ENCODE measurements at places on chromosomes 1 and 21.

DNA sequence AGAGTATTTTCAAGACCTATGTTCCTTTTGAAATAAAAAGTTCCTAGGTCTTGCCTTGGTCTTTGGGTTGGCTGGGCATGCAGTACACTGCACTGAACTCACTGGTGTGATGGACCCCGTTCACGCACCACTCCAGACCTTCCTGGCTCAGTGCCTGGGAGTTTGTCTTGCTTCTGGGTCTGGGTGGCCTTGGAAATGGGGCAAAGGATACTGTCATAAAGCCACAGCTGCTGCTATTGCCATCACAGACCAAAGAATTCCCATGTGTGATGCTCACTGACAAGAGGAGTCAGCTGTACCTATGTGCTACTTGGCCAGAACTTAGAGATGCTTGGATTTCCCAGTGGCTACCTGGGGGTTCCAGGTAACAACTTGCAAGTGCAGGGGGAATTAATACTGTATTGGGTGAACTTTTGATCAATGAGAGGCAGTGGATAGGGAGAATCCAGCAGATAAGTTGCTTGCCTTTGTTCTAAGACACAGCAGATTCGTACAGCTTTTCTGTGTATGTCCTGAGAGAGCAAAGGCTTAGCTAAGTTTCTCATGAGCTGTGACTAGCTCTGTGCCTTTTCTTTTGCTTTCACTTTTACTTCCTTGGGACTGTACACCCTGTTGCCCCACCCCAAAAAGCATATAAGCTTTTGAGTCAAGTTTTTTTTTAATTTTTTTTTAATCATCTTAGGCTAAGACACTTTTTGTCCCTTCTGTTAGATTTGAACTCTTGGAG, 115.3 kb downstream of the RUNX1 start:
- DNase-seq, result peak; percentile 31

GRCh38 chr21:36999131-36999898, 7.2 kb upstream of the RIPPLY3 start:
- DNase-seq, result no peak

- DNase-seq, result no peak
These were observed 40.0 kb upstream of the CITED4 start for GRCh38 chr1:40901886-40902852.

- no peak for DNase-seq
These were observed 6.2 kb upstream of the B3GALT2 start for GRCh38 chr1:193192586-193192985.

DNA sequence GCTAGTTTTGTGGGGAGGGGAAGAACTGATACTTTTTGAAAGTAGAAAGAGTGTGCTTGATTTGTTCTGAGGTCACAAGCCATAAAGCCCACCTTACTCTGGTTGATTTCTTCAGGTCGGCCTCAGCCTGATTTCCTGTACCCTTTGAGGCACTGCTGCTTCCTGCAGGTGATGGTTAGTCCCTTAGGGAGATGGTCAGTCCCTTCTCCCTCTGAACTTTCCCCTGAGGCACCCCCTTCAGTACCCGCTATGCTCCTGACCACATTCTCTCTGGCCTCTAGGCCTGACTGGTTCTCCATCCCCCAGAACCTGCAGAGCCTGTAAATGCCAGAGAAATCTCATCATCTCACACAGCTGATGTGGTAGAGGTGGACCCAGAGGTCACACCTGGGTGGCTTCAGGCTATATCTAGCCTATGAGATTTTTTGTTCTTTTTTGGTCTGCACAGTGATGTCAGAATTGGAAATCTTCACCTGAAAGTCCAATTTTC, 15.0 kb upstream of the ID3 start:
- DNase-seq, result no peak

GRCh38 chr1:45038240-45038639, 26.2 kb downstream of the UROD start:
- DNase-seq, result no peak

DNA sequence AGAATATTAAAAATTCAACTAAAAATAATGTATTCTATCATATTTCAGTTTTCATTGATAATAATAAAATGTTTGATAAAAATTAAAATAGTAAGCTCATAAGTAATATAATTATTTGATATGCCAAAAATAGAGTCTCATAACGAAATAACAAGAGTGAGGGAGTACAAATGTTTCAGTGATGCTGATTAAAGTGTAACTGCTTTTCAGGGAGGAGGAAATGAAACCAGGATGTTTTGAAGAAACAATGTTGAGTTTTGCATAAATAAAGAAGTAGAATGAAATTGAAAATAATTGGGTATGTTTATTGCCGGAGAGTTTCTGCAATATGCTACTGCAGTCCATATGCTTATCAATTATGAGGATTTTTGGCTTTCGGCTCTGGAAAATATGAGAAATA, 1159.8 kb upstream of the ADGRL2 start:
- DNase-seq, result no peak
